NCI-H524 treated with DMSO at 0.1 percent for 48 hours (cell line): ENCODE measurements at places on chromosomes 16 and 17.

- no peak for DNase-seq
Observed at GRCh38 chr16:55081622-55082590, 151.2 kb downstream of the IRX5 start.

DNA sequence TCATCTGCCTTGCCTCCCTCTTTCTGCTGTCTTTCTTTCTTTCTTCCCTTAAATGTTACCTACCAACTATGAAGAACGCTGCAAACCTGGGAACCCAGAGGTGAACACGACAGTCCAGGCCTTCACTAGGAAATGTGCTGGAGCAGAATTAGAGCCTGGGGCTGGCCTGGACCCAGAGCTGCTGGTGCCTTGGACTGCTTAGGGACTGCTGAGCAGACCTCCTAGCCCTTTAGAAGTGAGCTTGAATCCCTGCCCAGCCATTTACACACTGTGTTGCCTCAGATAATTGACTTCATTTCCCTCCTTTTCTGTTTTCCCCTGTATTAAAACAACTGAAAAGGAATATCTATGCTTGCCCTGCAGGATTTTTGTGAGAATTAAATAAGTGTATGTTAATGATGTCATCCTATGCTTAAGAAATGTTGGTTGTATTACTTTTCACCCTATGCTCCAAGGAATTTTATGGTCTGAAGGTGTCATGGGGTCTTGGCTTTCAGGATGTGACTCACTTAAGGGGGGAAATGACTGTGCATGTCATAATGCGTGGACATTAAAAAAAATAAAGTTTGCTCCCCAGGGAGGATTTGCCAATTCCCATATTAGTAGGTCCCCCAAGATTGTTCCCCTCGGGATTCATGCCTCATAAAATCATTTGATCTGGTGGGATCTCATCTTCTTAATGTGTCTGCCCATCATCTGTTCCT lies 11.5 kb downstream of the CDH13 start:
- DNase-seq = no peak

DNA sequence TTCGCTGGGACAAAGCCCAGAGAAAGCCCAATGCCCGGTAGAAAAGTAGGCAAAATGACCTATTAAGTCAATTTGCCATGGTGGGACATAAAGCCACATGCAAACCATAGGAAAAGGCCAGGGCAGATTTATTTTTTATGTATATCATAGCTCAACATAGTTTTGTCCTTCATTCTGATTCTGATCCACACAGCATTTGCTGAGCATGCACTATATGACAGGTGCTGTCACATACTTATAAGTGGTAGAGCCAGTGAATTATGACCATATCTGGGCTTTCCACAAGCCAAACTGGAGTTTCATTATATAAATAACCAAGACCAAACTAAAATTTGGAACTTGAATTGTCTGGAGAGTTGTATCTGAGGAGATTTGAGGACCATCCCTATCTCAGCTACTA lies 74.3 kb downstream of the CA10 start:
- no peak for DNase-seq

DNA sequence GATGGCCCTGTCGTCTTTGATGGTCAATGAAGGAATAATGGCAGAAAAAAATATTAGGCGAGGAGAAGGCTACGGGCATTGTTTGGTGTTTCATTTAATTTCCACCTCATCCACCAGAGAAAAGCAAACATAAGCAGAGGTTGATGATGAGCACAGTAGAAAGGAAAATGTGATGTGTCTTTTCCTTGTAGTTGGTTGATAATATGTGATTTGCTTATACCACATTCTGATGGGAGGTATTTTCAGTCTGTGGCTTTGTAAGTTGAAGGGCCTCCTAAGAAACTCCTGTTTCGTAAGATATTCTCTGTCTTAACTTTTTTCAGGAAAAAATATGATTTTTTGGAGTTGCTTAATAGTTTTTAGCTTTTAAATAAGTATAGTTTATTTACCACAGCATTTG lies 215.7 kb downstream of the PRKCA start:
- DNase-seq = no peak

GRCh38 chr16:82504836-82505235 lies 121.9 kb upstream of the CDH13 start:
- peak; percentile 19 for DNase-seq

DNA sequence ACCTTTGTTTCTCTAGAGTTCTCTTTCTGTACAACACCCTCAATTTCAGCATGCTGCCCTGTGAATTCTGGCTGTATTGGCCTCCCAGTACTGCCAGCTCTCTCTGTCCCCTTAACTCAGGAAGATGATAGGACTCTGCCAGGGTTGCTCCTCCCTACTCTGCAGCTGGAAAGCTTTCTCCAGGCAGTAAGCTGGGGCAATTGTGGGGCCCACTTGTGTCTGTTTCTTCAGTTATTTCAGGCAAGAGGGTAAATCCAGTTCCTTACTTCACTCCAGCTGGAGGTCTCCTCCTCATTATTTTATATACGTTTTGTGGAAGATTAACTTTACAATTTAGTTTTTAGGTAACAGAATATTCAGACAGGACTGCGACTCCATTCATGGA lies 9.9 kb downstream of the C17orf100 start:
- no peak for DNase-seq

DNA sequence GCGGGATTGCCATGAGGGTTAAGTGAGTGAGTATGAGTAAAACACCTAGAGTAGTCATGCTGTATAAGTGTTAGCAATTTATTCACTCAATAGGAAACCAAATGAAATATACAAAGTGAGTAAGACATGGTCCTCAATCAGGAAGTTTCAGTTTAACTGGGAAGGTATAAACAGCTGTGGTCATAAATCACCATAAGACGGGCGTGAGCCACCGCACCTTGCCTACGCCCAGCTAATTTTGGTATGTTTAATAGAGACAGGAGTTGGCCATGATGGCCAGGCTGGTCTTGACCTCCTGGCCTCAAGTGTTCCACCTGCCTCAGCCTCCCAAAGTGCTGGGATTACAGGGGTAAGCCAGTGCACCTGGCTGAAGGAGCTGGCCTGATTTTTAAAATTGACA lies 27.0 kb downstream of the RNF135 start:
- DNase-seq = no peak

DNA sequence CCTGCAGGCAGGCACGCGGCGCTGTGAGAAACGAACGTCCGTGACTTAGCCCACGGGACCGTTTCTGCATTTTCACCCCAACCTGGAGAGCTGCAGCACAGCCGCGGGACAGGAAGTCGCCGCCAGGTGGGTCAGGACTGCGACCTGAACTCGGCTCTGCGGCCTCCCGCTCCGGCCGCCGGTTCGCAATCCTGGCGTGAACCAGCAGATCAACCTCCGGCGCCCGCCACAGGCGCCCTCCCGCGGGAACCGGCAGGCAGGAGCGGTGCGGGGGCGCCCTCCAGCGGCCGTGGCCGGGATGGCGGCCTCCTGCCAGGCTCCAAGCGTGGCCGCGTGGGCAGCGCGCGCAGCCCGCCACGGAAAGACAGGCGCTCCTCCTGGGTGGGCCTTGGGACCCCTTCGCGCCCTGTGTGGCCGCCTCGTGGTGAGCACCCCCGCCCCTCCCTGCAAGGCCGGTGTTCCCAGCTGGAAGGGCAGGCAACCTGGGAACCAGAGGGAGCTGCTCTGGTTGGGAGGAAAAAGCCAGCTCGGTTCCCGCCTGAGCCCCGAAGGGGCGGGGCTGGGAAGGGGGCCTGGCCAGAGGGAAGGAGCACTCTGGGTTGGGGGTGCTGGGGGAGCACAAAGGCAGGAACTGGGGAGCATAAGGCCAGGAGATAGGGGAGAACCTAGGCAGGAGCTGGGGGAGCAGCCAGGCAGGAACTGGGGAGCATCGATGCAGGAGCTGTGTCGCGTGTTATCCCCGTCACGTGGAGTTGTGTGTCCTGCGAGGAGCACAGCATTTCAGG lies 28.2 kb downstream of the ACTG1 start:
- peak; percentile 43 for DNase-seq

DNA sequence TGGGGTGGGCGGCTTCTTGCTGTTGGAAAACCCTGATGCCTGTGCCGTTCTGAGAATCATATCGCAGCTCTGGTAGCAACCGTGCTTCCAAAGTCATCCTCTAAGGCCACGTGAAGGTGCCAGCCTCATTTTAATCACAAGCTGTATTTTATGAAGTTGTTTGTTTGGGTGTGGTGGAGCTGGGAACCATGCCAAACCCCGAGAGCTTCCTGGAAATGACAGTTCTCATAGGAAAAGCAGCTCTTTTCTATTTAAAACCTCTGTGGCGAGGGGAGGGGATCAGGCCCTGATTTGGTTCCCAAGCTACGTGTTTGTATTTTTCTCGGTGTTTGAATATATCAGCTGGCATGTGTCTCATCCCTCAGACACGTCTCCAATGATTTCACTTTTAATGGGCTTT lies 21.7 kb downstream of the KNOP1 start:
- DNase-seq = no peak

- DNase-seq = no peak
Observed at GRCh38 chr17:49572226-49572625, 3.4 kb upstream of the NXPH3 start.

DNA sequence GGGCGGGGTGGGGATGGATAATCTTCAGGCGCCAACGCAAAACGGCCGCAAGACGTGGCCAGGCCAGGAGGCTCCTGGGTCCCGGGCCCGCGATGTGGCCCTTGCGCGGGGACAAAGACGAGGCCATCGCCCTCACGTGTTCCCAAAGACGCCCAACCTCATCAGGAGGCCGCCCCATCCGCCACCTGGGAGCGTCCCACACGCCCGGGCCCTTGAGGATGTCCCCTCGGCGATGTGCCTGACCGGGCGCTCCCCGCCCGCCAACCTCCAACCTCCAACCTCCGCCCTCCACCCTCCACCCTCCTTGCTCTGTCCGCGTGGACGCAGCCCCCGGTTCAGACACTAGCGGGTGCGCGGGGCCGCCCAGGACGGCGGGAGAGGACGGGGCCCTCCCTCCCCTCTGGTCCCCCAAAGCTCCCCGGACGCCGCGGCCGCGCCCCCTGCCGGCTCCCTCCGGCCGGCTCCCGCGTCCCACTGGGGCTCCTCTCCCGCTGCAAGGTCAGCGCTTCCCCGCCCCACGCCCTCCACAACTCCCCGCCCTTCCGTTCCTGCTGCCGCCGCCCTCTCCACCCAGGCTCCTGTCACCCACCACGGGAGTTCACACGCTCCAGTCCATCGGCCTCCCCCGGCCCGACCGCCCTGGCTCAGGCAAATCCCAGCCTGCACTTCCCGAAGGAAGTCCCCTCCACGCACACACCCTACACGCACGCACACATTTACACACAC lies 250.8 kb upstream of the RPL38 start:
- no peak for DNase-seq

DNA sequence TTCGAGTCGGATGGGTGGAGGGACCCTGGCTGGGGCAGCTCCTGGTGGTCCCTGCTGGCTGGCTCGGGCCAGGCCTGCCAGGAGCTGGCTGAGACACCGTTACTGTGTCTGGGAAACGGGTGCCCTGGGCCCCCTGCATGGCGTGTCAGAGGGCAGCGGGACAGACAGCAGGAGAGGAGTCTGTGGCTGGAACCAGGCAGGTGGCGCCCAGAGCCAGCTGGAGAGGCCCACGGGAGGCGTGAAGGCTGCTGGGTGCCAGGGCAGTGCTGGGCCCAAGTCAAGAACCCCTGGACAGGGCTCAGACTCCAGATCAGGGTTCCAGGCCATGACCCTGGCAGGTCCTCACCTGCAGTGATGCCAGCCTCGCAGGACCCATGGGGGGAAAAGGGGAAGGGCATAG lies 16.6 kb downstream of the SOX8 start:
- no peak for DNase-seq

GRCh38 chr17:34578656-34579016 lies 746 bp upstream of the TMEM132E start:
- DNase-seq = no peak

GRCh38 chr17:44921122-44921882 lies 6.0 kb upstream of the GFAP start:
- no peak for DNase-seq

DNA sequence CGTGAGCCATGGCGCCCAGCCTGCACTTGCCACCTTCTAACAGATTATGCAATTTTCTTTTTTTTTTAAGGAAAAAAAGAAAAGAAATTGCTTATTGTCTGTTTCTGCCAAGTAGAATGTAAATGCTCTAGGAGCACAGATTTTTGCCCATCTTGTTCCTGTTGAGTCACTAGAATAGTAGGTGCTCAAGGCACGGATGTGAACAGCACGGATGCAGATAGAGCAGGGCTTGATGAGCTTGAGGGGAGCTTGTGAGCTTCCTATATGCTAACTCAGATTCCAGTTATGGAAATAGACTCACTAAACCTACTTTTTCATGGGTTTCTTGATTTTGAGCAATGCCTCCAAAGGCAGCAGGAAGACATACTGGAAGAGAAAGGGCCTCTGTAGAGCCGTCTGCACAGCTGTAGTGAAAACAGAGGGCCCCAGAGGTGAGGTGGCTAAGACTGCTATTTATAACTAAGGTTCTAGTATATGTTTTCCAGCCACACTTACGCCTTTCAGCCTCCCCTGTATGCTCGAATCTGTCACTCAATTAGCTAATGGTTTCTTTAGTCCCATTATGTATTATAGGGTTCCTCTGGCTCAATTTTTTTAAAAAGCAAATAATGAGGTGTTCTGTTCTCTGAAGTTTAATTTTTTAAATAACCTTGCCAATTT lies 72.8 kb downstream of the WWP2 start:
- DNase-seq = no peak

DNA sequence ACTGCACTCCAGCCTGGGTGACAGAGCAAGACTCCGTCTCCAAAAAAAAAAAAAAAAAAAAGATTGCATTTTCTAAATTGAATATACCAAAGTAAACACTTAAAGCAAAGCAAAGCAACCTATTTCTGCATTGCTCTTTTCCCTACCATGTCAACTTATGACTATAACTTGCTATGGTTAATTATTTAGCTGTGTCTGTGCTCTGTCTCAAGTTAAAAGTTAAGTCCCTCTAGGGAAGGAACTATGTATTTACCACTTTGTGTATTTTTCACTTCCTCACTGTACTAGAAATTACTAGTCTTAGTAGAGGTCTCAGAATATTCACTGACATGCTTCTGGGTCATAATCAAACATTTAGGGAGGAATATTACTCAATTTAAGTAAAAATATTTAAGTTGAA lies 711.7 kb upstream of the SOX9 start:
- DNase-seq = no peak

GRCh38 chr17:17050346-17051345 lies 8.4 kb downstream of the MPRIP start:
- DNase-seq = no peak

- no peak for DNase-seq
Observed at GRCh38 chr16:84881702-84882521, 62.1 kb downstream of the CRISPLD2 start.

DNA sequence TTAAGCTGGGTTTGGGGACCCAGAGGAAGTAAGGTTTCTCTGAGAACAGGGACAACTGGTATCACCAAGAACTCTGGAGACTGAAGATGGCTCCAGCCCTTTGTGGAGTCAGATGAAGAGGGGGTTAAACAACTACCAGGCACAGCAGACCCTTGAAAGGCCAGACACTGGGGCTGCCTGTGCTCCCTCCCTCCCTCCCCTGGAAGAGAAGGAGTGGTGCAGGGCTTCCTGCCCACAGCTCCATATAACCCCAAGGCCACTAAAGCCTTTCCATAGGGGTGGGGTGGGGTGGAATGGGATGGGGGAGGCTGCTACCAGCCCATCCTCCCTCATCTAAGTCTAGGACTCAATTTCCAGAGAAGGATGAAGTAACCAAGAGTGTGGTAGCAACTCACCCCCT lies 66.7 kb downstream of the CCDC182 start:
- DNase-seq = no peak
